ENCODE measurements at places on chromosomes 5 and 9.

GRCh38 chr9:121542025-121542424 is 42.4 kb upstream of the GGTA1 start:
- no peak for DNase-seq

DNA sequence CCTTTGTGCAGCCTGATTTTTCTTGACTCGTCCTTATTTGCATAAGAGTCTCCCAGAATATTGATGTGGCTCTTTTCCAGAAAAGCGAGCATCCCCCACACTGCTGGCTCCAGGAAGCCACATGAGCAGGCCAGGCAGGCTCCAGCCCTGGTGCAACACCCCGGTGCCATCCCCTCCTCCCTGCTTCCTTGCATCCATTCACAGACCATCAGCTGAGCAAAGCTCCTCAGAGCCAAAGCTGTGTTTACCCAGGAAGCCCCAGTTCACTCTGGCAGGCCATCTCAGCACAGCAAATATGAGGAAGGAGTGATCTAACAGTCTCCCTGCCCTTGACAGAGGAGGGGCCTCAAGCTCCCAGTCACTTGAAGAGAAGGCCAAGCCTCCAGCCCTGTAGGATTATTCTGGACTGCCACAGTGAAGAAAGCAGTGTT is 34.4 kb downstream of the INSYN2B start:
- peak; percentile 87 for DNase-seq

GRCh38 chr5:133709209-133709725 is 96.9 kb upstream of the FSTL4 start:
- peak; percentile 15 for DNase-seq

DNA sequence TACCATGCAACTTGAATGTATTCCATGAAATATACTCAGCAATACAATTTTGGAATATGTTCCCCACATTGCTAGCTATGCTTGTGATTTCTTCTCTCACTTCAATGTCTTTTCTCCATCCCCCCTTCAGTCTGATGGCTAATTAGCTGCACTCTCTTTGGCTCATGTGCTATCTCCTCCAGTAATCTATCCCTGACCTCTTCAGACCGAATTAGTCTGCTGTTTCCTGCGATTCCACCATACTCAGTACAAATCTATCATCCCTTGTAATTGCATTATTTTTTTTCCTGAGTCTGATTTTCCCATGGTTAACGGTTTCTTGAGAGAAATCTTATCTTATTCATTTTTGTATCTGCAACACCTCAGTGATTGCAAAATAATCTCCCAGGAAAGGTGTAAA is 360.7 kb upstream of the CDH10 start:
- no peak for DNase-seq

GRCh38 chr9:89305868-89306267 is 5.1 kb upstream of the CKS2 start:
- no peak for DNase-seq

GRCh38 chr5:87661784-87662566 is 249.2 kb upstream of the CCNH start:
- no peak for DNase-seq

Data from AG09319 (cell line).